ENCODE measurements at places on chromosomes 12 and 14.

- no peak for DNase-seq
Measured at GRCh38 chr12:26954027-26954426, 15.8 kb downstream of the FGFR1OP2 start.

- no peak for DNase-seq
Measured at GRCh38 chr14:50379563-50379962, 17.1 kb downstream of the CDKL1 start.

DNA sequence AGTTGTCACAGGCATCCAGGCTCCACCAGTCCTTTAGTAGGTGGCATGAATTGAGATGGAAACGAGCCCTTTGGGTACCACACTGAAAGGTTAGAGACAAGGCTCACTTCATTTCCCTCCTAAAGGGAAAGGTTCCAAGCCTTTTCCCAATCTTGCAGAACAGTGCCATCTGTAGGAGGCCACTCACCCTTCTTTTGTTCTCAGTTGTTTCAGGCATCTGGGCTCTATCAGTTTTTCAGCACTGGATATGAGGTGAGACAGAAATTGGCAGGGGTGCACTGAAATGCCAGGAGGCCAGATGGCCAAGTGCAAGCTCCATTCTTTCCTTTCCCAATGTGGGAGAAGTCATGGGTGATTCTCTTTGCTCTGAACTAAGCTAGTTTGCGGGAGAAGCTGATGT lies 15.2 kb downstream of the FBXO33 start:
- DNase-seq = no peak

DNA sequence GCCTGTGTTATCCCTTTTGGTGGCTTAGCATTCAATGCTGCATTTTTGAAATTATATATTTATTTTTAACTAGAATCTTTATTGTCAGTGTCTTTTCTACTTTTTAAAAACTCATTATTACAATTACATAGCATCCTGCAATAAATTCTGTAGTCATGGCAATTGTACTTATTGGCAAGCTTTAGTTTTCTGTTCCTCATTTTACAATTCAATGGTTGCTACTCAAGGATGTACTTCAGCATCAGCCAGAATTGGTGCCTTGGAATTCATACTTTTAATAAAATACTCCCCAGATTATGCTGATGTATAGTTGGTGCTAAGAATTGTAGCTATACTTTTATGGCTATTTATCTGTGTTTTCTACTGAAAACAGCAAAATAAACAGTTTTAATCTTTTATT lies 1756.8 kb upstream of the SEL1L start:
- no peak for DNase-seq

GRCh38 chr14:103115845-103116572 lies 7.3 kb upstream of the TNFAIP2 start:
- DNase-seq = no peak

DNA sequence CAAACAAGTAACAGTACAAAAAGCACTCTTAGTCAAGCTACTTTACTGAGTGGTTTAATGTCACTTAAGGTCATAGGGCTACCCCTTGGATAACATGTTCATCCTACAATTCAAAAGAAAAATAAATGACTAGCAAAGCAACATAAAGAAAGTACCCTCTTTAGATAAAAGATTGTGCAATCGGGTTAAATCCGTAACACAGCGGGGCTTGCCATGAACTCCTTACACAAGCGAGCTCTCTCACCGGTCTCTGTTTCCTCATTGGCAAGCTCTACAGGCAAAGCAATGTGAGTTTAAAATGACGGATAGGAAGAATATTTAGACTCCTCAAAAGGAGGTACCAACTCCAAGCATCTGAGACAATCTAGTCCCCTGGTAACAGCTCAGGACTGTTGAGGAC lies 140.6 kb downstream of the EGLN3 start:
- DNase-seq = no peak

GRCh38 chr12:130398100-130398848 lies 60.6 kb downstream of the PIWIL1 start:
- DNase-seq = no peak

- no peak for DNase-seq
Measured at GRCh38 chr14:99445931-99446330, 34.7 kb downstream of the SETD3 start.

GRCh38 chr12:125889742-125890141 lies 824.5 kb downstream of the AACS start:
- no peak for DNase-seq
